ENCODE measurements at places on chromosomes 13 and 19.
A peak's percentile ranks its signal among the peaks of the same experiment; 100 is the strongest.

DNA sequence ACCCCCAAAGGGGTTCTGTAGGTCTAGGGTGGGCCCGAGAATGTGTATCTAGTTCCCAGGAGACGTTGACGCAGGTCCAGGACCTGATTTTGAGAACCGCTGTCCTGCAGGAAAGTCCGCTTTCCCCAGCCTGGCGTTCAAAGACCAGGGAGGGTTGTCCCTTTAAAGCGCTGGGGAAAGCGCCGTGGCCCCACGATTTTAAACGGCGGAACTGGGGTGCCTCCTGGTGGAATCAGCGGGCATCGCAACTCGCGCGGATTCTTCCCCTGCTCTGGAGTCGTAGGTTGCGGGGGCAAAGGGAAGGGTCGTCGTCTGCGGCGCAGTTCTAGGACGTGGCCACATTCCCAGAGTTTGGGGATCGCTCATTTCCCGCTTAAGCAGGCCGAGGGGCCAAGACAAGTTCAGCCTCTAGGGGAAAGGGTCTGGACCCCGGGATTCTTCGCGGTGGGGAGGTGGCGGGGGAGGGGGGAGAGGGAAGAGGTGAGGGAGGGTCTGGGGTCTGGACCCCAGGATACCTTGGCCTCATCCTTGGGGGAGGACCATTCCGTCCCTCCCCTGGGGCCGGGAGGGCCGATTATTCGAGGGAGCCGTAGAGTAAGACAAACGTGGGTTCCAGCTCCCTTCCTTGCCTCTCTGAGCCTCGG is 7.7 kb downstream of the PNMA8B start:
- peak; percentile 78 for DNase-seq

GRCh38 chr19:20078581-20079031 is 806 bp downstream of the ZNF90 start:
- no peak for DNase-seq

- DNase-seq, result no peak
These were observed 476.2 kb downstream of the KLF12 start for GRCh38 chr13:73657821-73658540.

- DNase-seq, result no peak
These were observed 139.8 kb downstream of the MIPEP start for GRCh38 chr13:23749288-23749873.

DNA sequence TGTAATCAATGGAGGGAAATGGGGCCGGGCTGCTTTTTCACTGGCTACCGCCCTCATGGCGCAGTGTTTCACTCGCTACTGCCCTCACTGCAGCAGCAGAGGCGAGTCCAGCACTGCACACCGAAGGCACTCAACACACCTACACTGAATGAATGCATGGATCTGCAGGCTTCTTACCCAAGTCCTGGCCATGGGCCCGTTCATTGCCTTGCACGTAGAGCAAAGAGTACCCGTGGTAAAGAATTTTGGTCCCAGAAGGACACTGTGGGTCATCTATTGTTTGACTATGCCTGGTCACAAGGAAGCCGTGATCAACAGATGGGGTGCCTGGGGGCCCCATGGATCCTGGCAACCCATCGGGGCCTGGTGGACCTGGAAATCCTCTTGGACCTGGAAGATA is 144.9 kb downstream of the COL4A1 start:
- DNase-seq, result no peak

DNA sequence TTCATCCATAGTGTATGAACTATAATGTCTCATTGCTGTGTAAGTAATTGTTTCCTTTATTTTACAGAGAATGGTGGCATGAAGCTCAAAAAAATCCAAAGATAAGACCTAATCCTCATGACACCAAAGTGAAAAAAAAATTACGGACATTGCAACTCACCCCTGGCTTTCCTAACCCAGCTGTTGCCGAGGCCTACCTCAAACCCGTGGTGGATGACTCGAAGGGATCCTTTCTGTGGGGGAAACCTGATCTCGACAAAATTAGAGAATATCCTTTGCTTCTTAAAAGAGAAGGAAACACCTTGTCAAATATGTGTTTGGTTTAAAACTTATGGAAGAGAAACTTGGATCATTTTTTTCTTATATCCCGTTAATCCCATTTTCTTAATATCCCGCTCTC is 26.3 kb downstream of the ERCC5 start:
- DNase-seq, result no peak

DNA sequence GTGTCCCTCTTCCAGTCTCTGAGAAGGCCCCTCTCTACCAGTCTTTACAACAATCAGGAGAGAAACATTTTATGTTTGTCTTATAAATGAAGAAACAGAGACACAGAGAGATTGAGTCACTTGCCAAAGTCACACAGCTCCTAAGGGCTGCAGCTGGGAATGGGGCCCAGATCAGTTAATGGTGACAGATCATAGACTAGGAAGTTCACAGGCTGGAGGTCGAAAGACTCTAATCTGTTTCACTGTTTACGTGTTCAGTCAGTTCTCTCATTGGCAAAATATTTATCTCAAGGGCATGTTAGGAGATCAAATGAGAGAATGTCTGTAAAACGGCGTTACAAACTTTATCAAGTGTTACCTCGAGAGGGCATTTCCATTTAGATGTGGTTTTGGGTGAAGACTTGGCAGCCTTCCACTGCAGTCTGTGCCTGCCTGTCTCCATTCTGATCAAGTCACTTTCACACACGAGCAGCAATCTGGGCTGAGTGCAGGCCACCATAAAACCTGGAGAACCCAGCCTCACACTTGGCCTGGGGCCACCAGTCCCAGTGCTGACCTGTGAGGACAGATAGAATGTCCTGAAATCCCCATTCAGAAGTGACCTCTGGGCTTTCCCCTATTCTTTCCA is 65.1 kb downstream of the SIAH3 start:
- DNase-seq, result no peak

DNA sequence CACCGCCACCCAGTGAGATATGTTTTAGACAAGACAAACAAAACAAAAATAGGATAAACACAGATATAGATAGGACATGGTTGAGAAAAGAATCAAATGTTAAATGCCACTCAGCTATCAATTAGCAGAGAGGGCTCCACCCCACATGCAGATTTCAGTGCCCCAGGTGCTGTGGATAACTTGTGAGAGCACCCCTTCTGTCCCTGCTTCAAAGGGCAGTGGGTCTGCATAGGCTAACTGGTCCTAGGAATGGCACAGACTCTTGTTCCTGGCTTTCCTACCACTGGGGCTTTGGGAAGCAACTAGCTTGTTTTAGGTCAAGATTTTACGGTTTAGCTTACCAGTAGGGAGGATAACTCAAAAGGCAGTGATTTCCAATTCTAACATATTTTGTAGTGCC is 460.3 kb downstream of the TSHZ3 start:
- DNase-seq, result no peak

DNA sequence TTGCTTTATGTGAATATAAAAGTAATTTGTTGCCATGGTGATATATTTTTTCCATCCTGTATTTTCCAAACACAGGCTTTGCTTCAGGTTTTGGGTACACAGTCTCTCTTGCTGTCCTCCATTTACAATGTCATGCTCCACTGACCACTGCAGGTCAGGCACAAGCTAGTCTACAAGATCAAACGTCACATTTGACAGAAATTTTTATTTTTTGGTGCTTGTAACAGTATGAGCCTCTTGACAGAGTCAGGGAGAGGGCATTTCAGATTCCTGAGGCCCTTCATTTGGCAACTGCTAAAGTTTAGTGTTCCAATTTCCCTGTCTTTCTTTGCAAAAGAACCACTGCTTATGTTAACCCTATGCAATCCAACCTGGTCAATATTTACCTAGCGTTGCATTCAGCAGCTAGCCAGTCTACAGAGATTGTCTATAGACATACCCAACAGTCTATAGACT is 175.0 kb downstream of the RFC3 start:
- DNase-seq, result no peak

GRCh38 chr19:39351537-39352064 is 9.4 kb downstream of the SAMD4B start:
- peak; percentile 54 for DNase-seq

DNA sequence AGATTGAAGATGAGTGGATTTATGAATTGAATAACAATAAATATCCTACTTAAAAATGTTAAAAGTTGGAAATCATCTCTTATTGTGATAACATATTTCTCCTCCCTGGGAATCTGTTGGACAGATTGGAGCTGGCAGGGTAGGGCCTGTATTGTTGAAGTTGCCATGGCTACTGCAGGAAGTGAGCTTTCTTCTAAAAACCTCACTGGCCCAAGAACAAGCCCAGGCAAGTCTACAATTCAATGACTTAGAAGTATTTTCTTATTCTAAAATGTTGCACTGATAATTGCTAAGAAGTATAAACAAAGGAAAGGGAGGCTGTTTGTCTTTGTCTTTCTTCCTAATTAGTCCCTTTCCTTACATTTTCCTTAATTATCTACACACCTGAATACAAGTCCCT is 112.1 kb downstream of the DLEU7 start:
- DNase-seq, result no peak

GRCh38 chr13:37954191-37954590 is 84.6 kb upstream of the TRPC4 start:
- DNase-seq, result no peak

GRCh38 chr19:18649371-18650020 is 12.7 kb downstream of the KLHL26 start:
- DNase-seq, result no peak

DNA sequence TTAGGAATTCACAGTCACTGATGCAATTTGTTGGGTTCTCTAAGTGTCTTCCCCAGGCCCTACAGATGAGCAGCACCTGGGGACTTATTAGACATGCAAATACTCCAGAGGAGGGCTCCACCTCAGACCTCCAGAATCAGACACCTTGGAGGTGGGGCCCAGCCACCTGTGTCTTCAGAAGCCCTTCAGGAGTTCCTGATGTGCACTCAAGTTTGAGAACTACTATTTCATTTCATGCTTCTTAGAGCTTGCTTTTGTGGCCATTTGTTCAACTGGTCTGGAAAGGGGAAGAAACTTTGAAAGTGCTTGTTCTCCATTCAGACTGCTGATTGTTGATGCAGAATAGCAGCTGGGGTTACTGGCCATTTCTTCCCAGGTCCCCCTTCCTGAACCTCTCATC is 472.0 kb downstream of the COG6 start:
- no peak for DNase-seq
